NCI-H1048 (cell line): ENCODE measurements at places on chromosomes 7 and 10.

- no peak for DNase-seq
These were observed 293.7 kb downstream of the POU6F2 start for GRCh38 chr7:39271402-39271801.

GRCh38 chr7:117273814-117274225, 49.0 kb downstream of the WNT2 start:
- DNase-seq = no peak

GRCh38 chr10:30709229-30709628, 79.7 kb upstream of the LYZL2 start:
- no peak for DNase-seq

GRCh38 chr10:105347487-105347886, 706.4 kb downstream of the SORCS3 start:
- DNase-seq = no peak

GRCh38 chr7:156049366-156049765, 237.1 kb upstream of the SHH start:
- no peak for DNase-seq

DNA sequence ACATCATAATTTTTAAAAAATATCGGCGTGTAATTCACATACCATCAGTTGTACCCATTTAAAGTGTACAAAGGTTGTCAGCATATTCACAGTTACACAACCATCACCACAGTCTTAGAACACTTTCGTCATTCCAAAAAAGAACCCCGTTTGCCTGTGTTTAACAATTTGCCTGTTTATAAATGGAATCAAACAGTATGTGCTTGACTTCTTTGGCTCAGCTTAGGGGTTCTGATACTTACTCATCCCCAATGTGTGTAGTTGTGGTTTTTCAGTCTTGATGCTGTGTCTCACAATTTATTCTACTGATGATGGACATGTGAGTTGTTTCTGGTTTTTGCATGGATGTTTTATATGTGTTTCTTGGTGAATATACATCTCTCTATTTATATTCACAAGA, 50.0 kb downstream of the PRPF18 start:
- no peak for DNase-seq

DNA sequence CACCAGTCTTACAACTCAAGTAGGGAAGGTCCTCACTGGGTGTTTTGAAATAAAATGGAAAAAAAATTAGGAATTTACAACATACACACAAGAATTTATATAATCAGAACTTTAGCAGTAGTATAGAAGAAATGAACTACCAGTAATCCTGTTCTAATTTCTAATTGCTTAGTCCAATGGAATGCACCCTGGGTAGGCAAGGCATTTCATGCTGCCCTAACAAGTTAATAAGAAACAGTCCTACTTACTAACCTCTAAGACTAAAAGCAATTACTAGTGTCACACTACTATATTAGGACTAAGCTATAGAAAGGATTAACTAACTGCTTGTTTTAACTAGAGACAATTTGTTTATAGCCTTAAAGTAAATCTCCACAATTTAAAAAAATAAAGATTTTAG, 158.1 kb downstream of the BTAF1 start:
- no peak for DNase-seq

- no peak for DNase-seq
These were observed 344.7 kb downstream of the NEBL start for GRCh38 chr10:20552382-20552781.

DNA sequence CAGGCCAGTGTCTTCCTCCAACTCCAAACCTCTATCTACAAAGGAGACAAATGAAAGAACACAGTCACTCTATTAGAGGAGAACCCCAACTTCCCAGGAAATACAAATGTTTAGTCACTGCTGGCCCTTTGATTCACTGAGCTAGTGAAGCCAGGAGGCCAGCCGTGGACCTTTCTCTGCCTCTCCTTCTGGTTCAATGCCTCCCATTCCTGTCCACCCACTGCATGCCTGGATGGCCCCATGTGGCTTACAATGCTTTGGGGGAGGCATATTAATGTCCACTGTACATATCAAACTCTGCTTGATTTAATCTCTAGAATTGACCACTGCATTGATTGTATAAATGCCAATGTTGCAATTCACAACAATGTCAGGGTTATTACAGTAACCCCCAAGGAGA, 687.3 kb downstream of the KCNMA1 start:
- DNase-seq = no peak

GRCh38 chr7:38660427-38661099, 29.4 kb upstream of the AMPH start:
- DNase-seq = no peak

DNA sequence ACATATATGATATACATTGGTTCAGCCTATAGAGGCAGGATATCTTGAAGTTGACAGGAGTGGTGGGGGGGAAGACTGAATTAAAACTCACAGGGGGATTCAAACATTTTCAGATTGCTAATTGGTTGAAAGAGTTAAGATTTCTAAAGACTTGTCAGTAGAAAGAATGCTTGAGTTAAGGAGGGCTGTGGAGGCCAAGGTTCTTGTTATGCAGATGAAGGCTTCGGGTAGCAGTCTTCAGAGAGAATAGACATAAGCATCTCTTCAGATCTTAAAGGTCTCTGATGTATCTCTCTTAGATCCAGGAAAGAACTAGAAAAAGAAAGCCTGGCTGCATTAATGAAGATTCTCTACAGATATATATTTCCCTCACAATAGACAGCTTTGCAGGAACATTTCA, 209.8 kb upstream of the SEMA3D start:
- DNase-seq = no peak

- no peak for DNase-seq
These were observed 42.2 kb downstream of the ADCYAP1R1 start for GRCh38 chr7:31094271-31094670.

DNA sequence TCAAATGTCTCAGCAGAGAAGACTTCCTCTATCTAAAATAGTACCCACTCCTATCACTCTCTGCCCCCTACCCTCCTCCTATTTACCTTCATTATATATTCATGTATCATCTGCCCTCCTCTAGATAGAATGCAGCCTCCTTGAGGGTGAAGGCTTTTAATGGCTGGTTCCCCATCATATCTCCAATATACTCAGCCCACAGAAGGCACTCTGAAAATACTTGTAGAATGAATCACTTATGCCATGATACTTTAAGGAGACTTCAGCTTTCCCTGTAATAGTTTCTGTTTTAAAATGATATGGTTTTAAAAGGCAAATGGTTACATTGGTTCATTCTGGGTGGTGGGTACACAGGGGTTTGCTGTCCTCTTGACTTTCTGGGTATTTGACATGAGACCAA, 25.3 kb downstream of the GFRA1 start:
- no peak for DNase-seq

DNA sequence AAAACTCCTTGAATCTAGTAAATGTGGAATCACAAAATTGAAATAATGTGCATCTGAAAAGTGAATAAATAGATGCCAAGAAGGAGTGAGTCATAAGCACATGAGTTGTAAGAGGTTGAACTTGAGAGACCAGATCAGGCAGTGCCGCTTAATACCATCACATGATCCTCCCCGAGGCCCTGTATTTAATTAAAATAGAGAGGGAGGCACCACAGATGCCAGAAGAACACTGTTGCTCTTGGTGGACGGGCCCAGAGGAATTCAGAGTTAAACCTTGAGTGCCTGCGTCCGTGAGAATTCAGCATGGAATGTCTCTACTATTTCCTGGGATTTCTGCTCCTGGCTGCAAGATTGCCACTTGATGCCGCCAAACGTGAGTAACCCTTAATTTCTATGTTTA, at the start of gene GPNMB:
TSS of gene GPNMB (plus strand) at position 221 of the 400 bp plus-strand sequence. CDS start at position 304, 83 bp downstream.
- DNase-seq = no peak

- DNase-seq = no peak
These were observed 876 bp downstream of the DNAH11 start for GRCh38 chr7:21543528-21544302.

DNA sequence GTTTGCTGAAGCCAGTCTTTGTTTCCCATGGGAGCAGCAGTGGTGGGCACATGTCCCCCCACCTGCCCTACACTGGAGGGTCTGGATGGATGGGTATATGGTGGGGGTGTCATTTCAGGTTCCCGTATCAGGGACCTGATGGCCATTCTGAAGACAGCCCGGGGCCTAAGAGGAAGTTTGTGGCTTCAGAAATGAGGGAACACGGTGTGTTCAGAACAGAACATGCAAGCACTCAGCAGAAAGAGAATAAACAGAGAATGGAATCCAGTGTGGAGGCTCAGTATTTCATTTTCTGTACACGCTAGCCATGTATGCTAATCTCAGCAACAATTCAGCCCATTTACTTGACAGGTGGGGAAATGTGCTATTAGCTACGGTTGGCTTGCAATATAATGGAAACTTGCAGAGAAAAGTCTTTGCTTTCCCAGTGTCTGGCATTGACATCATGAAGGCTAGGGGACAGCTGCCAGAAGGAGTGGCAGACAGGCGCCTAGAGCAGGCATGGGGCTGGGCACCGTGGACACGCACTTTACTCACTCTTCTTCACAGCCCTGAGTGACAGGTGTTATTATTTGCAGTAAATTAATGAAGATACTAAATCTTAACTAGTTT, 98.6 kb downstream of the ELMO1 start:
- no peak for DNase-seq

DNA sequence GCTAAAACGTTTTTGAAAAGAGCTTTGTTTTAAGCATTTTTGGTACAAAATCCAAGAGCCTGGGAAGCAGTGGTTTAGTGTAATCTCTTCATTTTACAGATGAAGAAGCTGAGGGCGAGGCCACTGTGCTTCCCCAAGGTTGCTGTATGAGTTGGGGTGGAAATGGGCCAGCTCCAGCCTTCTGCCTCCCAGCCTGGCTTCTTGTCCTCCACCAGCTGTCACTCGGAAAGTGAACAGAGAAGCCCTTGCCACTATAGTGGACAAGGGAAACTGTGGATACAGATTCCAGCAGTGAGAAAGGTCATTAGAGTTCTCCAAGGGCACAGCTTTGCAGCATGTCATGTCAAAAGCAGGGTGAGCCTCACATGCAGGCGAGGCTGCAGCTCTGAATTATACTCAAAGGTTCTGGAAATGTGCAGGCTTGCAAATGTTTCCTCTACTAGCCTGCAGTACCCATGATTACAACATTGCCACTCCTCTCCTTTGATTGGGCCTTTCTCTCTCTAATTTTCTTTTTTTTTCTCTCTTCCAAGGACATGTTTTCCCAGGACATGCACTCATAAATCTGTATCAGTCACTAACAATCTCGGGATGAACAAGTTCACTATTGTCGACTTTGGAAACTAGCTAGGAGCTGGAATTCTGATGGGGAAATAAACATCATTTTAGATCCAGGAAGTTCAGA, 33.0 kb downstream of the BAMBI start:
- no peak for DNase-seq

GRCh38 chr7:75624134-75624832, 114.5 kb downstream of the HIP1 start:
- DNase-seq = no peak

GRCh38 chr7:152340161-152340560, 95.6 kb downstream of the KMT2C start:
- DNase-seq = no peak

GRCh38 chr10:13984647-13985155, 346.0 kb downstream of the FRMD4A start:
- DNase-seq = no peak

GRCh38 chr10:50516171-50516570, 107.6 kb downstream of the SGMS1 start:
- DNase-seq = no peak

GRCh38 chr10:120392245-120392644, 64.8 kb upstream of the PLPP4 start:
- DNase-seq = no peak

- DNase-seq = no peak
These were observed 2.7 kb upstream of the MUC17 start for GRCh38 chr7:101017064-101017777.
